ENCODE measurements at places on chromosomes 6 and 20.

- no peak for DNase-seq
Measured at GRCh38 chr6:36119209-36119608, 11.1 kb upstream of the MAPK13 start.

GRCh38 chr20:40497899-40498691 is 190.9 kb downstream of the MAFB start:
- DNase-seq, result no peak

DNA sequence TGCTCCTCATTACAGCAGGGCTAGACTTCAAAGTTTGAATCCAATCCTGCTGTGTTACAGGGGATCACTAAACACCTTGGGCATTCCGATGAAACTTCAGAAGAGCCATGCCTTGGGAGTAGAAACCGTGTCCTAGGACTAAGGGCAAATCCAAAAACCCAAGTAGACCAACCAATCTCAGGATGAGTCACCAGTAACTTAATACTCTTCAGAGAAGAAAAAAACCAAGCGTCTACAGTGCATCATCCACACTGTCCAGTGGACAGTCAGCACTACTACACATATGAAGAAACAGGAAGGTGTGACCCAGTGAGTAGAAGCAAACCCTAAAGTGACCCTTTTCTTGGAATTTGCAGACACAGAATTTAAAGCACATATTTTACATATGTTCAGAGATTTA is 39.5 kb upstream of the VAPB start:
- peak; percentile 67 for DNase-seq

GRCh38 chr6:90383196-90383822 is 86.7 kb upstream of the BACH2 start:
- DNase-seq, result no peak

DNA sequence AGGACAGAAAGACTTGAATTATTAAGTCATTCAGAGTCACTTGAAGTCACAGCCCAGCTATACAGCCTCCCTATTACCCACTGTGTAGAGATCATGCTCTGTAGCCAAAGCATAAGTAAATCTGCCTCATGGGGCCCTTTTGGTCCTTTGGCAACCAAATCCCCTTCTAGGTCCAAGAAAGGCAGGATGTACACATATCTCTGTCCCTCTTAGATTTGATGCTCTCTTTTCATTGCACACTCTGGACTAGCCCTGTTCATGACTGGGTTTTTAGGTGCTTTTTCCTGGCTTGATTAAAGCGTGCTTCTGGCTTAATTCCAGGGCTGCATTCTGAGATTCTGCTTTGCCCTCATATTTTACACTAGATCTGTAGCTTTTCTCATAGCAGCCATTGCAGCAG is 296.8 kb downstream of the TENT5A start:
- no peak for DNase-seq

GRCh38 chr6:35181308-35181932 is 32.3 kb upstream of the SCUBE3 start:
- no peak for DNase-seq

GRCh38 chr6:37212268-37212667 is 42.3 kb downstream of the PIM1 start:
- DNase-seq, result no peak

GRCh38 chr6:82589509-82590206 is 226.0 kb downstream of the TPBG start:
- peak; percentile 6 for DNase-seq

GRCh38 chr6:118240878-118241528 is 307.1 kb upstream of the PLN start:
- no peak for DNase-seq

DNA sequence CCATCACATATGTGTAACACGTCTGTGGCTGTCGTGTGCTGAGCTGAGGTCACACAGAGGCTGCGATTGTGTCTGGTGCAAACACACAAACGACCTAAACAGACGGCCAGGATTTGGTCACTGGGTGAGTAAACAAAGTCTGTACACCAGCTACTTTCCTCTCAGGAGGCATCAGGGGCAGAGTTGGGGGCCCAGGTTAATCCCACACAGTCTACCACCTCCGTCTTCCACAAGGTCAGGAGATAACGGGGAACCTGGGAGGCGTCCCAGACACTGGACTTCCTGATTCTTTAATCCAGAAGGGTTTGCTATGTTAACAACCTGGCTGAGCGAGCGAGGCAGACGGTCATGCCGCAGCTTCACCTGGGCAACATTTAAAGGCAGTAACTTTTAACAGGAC is 1.5 kb downstream of the DACT2 start:
- DNase-seq, result no peak
